ENCODE measurements at places on chromosomes 5 and 9.

GRCh38 chr9:114606068-114606467 is 5.0 kb upstream of the TMEM268 start:
- no peak for DNase-seq

GRCh38 chr5:50744776-50745175 is 78.3 kb downstream of the PARP8 start:
- DNase-seq = peak; percentile 20

GRCh38 chr9:93304574-93305496 is 120.9 kb downstream of the WNK2 start:
- DNase-seq = peak; percentile 9

GRCh38 chr9:99966716-99967115 is 60.3 kb downstream of the STX17 start:
- no peak for DNase-seq

- no peak for DNase-seq
These were observed 169.9 kb downstream of the CTNND2 start for GRCh38 chr5:11734369-11734768.

GRCh38 chr5:180294913-180295555 is 3.2 kb upstream of the MAPK9 start:
- no peak for DNase-seq

- DNase-seq = peak; percentile 83
These were observed 1.3 kb upstream of the CARD19 start for GRCh38 chr9:93094658-93095204.

GRCh38 chr9:136784997-136785361 is 6.2 kb upstream of the TMEM141 start:
- DNase-seq = no peak

- DNase-seq = no peak
These were observed 82.4 kb upstream of the TAS2R1 start for GRCh38 chr5:9712506-9712905.

GRCh38 chr9:112380102-112380824 is at the start of gene HSDL2:
Gene HSDL2, plus strand, starts transcription at chr9:112380108. Its CDS starts 56 bp downstream, at chr9:112380164.
- DNase-seq = peak; percentile 49

DNA sequence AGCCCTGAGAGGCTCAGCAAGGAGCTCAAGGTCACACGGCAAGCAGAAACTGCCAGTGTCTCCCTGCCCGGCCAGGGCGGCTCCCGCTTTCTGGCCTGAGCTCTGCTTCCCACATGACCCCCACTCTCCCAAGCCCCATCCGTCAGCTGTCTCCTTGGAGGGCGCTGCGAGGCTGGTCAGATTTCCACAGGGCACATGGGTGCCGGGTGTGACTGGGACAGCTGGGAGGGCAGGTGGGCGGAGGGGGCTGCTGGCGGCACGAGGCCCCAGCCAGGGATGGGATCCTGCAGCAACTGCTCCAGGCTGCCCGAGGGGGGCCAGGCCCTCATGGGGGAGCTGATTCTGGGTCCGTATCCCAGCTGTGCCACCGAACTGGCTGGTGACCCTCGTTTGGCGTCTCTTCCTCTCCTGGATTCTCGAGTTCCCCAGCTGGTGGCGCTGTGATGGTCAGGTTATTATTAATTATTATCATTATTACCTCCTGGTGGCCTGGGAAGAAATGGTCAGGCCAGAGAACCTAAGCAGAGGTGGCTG is 12.9 kb upstream of the WDR38 start:
- DNase-seq = no peak

- no peak for DNase-seq
These were observed 3.6 kb upstream of the PALM2AKAP2 start for GRCh38 chr9:109776391-109776790.

- no peak for DNase-seq
These were observed 26.7 kb downstream of the FOXI1 start for GRCh38 chr5:170132269-170132975.

DNA sequence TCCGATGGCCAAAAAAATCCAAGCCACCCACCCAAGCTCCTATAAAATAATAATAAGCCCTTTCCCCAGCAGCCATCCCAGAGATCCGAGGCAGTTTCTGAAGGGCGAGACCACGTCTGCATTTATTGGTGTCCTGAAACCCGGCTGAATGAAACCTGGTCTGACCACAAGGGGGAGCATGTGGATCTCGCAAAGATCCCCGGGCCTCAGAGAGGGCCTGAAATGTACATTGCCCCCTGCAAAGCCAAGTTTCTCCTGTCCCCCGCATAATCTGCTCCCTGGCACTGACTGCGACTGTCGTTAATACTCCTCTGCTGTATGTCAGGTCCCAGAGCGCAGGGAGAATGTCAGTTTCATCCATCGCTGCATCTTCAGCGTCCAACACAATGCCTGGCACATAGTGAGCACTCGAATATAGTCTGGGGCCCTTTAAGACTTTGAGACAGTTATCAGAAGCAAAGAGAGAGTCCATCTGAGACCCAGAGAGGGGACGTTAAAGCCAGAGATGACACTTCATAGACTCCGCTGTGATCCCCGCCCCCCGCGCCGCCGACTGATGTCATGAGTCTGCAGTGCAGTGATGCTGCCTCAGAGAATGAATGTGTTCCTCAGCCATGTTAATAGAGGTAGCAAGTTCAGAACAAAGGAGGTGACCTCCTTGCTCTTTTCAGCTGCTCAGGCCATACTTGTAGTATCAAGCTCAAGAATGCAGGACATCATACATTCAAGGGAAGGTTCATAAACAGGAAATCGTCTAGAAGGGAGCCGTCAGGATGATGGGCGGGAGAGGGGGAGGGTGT is 74.5 kb upstream of the BARHL1 start:
- DNase-seq = peak; percentile 75

- no peak for DNase-seq
These were observed 128.5 kb downstream of the NUDT12 start for GRCh38 chr5:103434057-103434456.

- DNase-seq = peak; percentile 74
These were observed 1.0 kb upstream of the GOLGA1 start for GRCh38 chr9:124941679-124942561.

- DNase-seq = peak; percentile 44
These were observed 324.9 kb downstream of the ZNF608 start for GRCh38 chr5:124421584-124421983.

DNA sequence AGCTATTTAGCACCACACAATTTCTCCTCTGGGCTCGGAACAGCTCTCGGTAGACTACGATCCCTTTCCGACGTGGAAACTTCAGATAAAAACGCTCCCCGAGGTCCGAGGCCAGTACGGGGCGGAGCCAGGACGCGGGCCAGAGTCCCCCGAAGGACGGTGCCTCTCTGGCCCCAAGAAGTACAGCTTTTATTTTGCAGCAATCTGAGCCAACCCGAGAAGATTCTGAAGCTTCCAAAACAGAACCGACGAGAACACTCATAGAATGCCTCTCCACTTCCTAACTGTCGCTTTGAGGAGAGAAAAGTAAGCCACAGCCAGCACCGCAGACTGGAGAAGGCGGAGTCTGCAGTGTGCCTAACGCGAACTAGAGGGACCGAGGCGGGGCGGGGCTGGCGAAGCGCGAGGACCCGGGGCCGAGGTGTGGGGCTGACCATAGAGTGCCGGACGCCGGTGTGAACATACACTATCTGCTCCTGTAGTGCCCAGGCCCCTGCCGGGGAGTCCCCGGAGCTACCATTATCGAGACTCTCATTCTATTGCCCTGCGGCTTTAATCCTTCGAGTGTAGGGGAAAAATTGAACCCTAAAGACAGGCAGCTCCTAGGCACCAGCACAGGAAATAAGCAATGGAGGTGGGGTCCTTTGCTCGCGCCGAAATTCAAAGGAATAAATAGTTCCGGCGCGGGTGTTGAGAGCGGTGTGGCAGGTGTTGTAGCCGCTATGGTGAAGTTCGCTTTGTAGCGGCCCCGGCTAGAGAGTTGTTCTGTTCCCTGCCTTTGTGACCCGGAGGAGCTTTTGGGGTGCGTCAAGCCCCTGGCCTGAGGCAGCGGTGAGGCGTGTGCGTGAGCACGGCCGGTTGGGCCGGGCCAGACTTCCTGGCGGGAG is at the start of gene SMC2:
Gene SMC2 (plus strand): TSS at position 663 of the 887 bp plus-strand sequence. CDS start 1,076 bp downstream, outside the sequence.
- DNase-seq = peak; percentile 94

Data from Kasumi-1 (cell line).